Sigmoid colon (tissue), 7 donors: ENCODE measurements at places on chromosomes 4 and X. TPM values are rescaled to one million over a fixed set of nuclear protein-coding genes. Genes with fewer than 3 reads are reported as not detected.

FGFBP2 gene
- total RNA-seq = 3.9 TPM

SOWAHD gene
- total RNA-seq = not detected

GCNA gene
- total RNA-seq = 1.4 TPM

USP26 gene
- not detected for total RNA-seq

ETDA gene
- total RNA-seq = not detected

TIMM17B gene
- 46.3 TPM for total RNA-seq

- H3K27me3 ChIP-seq = no peaks in the 10 kb centered on the region
- H3K4me1 ChIP-seq = peaks cover 67% of the 10 kb centered on the region
- H3K36me3 ChIP-seq = no peaks in the 10 kb centered on the region
- peak overlapping the region; percentile 89 for H3K27ac ChIP-seq
Observed at GRCh38 chr4:113468165-113469022, 293.1 kb downstream of the CAMK2D start.

DNA sequence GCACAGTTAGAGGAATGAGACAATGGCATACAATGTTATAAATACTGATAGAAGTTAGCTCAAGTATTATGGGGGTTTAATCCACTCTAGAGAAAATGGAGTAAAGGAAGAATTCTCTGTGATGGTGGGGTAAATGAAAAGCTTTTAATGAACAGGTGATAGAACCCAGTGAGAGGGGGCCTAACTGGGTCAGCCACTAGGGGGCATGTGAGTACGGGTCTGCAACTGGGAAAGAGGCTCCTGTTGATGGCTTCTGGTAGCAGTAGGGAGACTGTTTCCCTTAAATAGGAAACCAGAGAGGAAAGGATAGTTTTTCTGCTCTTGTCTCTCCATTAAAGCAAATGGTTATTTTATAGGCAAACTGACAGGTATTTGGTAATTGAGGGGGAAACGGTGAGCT lies 132.8 kb upstream of the GPR101 start:
- H3K36me3 ChIP-seq = no peaks in the 10 kb centered on the region
- no peak overlapping the region for H3K4me3 ChIP-seq
- H3K27ac ChIP-seq = no peak overlapping the region
- H3K4me1 ChIP-seq = no peaks in the 10 kb centered on the region
- H3K27me3 ChIP-seq = no peaks in the 10 kb centered on the region

GRCh38 chr4:186096681-186097165 lies 7.8 kb upstream of the FAM149A start:
- DNase-seq = no peak
- H3K36me3 ChIP-seq = no peaks in the 10 kb centered on the region
- H3K4me1 ChIP-seq = no peaks in the 10 kb centered on the region
- no peaks in the 10 kb centered on the region for H3K27me3 ChIP-seq
- no peak overlapping the region for H3K4me3 ChIP-seq

GRCh38 chrX:25344161-25344936 lies 328.6 kb upstream of the ARX start:
- no peaks in the 10 kb centered on the region for H3K4me1 ChIP-seq
- no peak overlapping the region for H3K27ac ChIP-seq
- no peaks in the 10 kb centered on the region for H3K36me3 ChIP-seq
- DNase-seq = no peak
- H3K4me3 ChIP-seq = no peak overlapping the region

DNA sequence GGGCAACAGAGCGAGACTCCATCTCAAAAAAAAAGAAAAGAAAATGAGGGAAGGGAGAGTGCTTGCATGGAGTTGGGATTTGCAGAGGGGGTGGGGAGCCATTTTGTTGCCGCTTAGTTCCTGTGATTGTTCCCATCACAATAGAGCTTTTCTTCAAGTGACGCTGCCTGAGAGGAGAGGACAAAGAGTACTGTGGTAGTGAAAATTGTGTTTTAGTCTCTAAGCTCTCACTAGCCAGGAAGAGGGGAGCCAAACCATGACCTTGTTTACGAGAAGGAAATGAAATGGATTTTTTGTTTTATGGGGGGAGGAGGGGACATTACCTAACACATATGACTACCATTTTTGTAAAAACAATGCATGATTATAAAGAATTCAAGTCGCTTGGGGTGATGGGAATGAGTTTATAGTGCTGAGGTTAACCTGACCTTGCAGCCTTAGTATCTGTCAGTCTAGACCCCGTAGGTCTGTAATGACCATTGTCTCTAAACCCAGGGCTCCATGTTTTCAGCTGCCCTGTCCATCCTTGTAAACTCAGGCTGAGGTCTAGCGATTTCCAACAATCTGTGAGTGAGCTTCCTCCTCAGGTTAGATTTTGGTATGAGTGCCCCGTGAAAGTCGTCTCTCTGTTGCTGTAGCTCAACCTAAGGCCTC lies 18.8 kb downstream of the SRD5A3 start:
- no peak overlapping the region for H3K27ac ChIP-seq
- DNase-seq = no peak
- H3K4me1 ChIP-seq = no peaks in the 10 kb centered on the region

- no peaks in the 10 kb centered on the region for H3K27me3 ChIP-seq
- DNase-seq = no peak
- H3K4me1 ChIP-seq = no peaks in the 10 kb centered on the region
- H3K4me3 ChIP-seq = no peak overlapping the region
- H3K27ac ChIP-seq = no peak overlapping the region
Observed at GRCh38 chrX:2387614-2388239, 113.0 kb downstream of the DHRSX start.

DNA sequence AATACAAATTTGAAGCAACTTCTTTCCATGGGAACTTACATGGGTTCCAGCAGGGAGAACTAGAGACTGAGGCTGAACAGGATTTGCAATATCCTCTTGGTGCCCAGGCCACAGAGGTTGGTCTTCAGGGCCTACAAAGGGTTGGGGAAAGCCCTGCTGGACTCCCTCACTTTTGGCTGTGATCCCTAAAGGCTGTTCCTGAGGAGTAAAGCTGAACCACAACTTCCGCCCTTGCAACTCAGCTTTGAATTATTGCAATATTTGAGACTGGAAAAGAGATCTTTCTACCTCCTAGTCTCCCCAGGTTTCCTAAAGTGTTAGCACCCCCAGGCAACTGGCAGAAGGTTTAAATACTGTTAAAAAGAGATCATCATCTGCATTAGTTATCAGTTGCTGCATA lies 26.9 kb downstream of the DCHS2 start:
- H3K4me3 ChIP-seq = no peak overlapping the region
- no peaks in the 10 kb centered on the region for H3K36me3 ChIP-seq
- H3K27me3 ChIP-seq = no peaks in the 10 kb centered on the region
- no peak for DNase-seq
- H3K27ac ChIP-seq = no peak overlapping the region
- peaks cover 5% of the 10 kb centered on the region for H3K4me1 ChIP-seq

- H3K27me3 ChIP-seq = no peaks in the 10 kb centered on the region
- H3K27ac ChIP-seq = no peak overlapping the region
- no peak for DNase-seq
- H3K4me3 ChIP-seq = no peak overlapping the region
Observed at GRCh38 chrX:38437093-38437492, 84.7 kb downstream of the OTC start.

GRCh38 chr4:121233982-121234381 lies 69.9 kb upstream of the TNIP3 start:
- no peaks in the 10 kb centered on the region for H3K27me3 ChIP-seq
- H3K36me3 ChIP-seq = no peaks in the 10 kb centered on the region
- no peaks in the 10 kb centered on the region for H3K4me1 ChIP-seq
- no peak overlapping the region for H3K4me3 ChIP-seq
- no peak overlapping the region for H3K27ac ChIP-seq
- no peak for DNase-seq

DNA sequence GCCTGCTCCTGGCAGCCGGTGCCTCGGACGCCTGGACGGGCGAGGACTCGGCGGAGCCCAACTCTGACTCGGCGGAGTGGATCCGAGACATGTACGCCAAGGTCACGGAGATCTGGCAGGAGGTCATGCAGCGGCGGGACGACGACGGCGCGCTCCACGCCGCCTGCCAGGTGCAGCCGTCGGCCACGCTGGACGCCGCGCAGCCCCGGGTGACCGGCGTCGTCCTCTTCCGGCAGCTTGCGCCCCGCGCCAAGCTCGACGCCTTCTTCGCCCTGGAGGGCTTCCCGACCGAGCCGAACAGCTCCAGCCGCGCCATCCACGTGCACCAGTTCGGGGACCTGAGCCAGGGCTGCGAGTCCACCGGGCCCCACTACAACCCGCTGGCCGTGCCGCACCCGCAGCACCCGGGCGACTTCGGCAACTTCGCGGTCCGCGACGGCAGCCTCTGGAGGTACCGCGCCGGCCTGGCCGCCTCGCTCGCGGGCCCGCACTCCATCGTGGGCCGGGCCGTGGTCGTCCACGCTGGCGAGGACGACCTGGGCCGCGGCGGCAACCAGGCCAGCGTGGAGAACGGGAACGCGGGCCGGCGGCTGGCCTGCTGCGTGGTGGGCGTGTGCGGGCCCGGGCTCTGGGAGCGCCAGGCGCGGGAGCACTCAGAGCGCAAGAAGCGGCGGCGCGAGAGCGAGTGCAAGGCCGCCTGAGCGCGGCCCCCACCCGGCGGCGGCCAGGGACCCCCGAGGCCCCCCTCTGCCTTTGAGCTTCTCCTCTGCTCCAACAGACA lies 4.4 kb downstream of the SOD3 start:
- H3K27ac ChIP-seq = no peak overlapping the region
- H3K27me3 ChIP-seq = no peaks in the 10 kb centered on the region
- H3K36me3 ChIP-seq = no peaks in the 10 kb centered on the region
- peak overlapping the region; percentile 33 for H3K4me3 ChIP-seq
- no peak for DNase-seq
- no peaks in the 10 kb centered on the region for H3K4me1 ChIP-seq

DNA sequence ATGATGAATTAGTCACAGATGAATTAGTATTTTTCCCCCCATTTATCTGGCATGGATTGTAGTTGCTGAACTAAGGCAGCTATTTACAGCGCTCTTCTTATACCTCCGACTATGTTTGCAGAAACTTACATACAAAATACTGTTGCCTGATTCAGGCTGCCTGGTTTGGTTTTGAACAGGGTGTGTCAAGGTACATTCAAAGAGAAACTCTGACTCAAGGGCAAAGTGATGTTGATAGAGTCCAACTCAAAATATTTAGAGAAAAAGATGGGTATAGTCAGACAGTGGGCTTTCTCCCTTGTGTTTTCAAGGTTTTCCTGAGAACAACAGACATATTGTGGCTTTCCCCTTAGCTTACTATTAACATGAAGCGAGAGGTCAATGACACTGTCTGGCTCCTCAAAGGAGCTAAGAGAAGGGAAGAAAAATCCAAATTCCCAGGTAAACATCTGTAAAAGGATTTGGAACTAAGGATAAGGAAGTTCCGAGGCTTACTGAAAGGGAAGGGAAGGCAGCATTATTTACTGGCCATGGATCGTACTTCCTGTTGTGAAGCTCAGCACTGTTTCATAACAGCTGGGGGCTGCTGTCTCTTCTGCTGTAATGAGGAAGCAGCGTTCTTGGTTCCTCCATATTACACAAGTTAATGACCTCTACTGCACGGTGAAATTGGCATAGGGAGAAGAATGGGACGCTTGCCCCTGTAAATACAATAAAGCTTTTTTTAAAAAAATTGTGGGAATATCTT lies 30.9 kb downstream of the FAM9C start:
- no peaks in the 10 kb centered on the region for H3K36me3 ChIP-seq
- no peaks in the 10 kb centered on the region for H3K4me1 ChIP-seq
- H3K27me3 ChIP-seq = no peaks in the 10 kb centered on the region
- H3K4me3 ChIP-seq = no peak overlapping the region

DNA sequence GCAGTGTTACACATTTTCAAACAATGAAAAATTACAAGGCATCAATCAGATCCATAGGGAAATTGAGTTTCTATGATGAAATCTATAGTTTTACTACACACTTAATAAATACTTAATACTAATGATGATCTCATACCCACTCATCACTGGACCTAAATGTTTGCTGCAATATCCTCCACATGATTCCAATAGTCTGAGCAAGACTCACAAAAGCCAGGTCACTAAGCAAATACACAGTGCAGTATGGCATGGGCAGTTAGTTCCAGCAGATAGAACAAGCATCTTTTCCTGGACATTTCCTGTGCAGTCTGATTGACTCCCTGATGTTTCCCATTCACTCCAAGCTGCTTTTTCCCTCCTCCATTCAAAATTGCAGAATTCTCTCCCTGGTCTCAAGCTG lies 109.0 kb upstream of the ATOH1 start:
- no peak for DNase-seq
- H3K4me3 ChIP-seq = no peak overlapping the region
- H3K4me1 ChIP-seq = no peaks in the 10 kb centered on the region
- H3K27ac ChIP-seq = no peak overlapping the region

DNA sequence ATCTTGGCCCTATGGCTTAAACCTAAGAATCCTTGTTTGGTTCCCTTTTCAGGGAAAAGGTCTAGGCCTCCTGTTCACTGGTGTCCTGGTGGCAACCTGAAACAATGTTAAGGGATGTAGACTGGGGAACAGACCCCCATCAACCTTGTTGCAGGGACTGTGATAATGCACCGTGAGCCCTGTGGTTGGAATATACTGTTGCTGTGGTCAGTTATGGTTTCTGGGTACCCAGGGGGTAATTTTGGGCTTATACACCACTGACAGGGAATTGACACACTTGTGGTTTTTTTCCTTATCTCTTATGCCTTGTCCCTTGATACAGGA lies 64.0 kb upstream of the WDR1 start:
- H3K4me3 ChIP-seq = no peak overlapping the region
- H3K27me3 ChIP-seq = no peaks in the 10 kb centered on the region
- no peak for DNase-seq
- peaks cover 4% of the 10 kb centered on the region for H3K4me1 ChIP-seq
- H3K27ac ChIP-seq = no peak overlapping the region

GRCh38 chr4:138702190-138702824 lies 313.3 kb upstream of the NOCT start:
- DNase-seq = no peak
- peaks cover 15% of the 10 kb centered on the region for H3K4me1 ChIP-seq
- no peaks in the 10 kb centered on the region for H3K36me3 ChIP-seq
- no peak overlapping the region for H3K27ac ChIP-seq
- H3K4me3 ChIP-seq = no peak overlapping the region

- DNase-seq = no peak
- H3K36me3 ChIP-seq = no peaks in the 10 kb centered on the region
- H3K27ac ChIP-seq = peak overlapping the region; percentile 92
Observed at GRCh38 chr4:165208221-165208652, 876 bp downstream of the KLHL2 start.

DNA sequence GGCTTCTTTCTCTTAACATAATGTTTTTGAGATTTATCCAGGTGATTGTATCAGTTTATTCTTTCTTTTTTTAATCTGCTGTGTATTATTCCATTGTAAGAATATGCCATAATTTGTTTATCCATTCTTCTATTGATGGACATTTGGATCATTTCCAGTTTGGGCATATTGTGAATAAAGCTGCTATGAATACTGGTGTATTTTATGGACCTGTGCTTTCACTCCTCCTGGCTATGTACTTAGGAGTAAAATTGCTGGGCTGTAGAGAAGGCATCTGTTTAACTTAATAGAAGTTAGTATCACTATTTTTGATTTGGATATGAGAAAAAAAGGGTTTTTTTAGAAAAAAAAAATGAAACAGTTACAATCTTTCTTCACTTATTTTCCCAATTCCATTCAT lies 50.0 kb upstream of the FAM9C start:
- no peaks in the 10 kb centered on the region for H3K4me1 ChIP-seq
- H3K27me3 ChIP-seq = no peaks in the 10 kb centered on the region
- H3K36me3 ChIP-seq = no peaks in the 10 kb centered on the region
- no peak for DNase-seq

GRCh38 chrX:39760930-39761329 lies 336.8 kb downstream of the BCOR start:
- H3K4me3 ChIP-seq = no peak overlapping the region
- H3K27me3 ChIP-seq = no peaks in the 10 kb centered on the region
- DNase-seq = no peak

- H3K36me3 ChIP-seq = no peaks in the 10 kb centered on the region
- H3K4me3 ChIP-seq = no peak overlapping the region
- H3K27me3 ChIP-seq = peaks cover 9% of the 10 kb centered on the region
- H3K27ac ChIP-seq = no peak overlapping the region
Observed at GRCh38 chr4:5921981-5922380, 29.1 kb upstream of the CRMP1 start.
